Mammary microvascular endothelial cell (primary cell): ENCODE measurements at places on chromosomes 3 and 15. TPM values are rescaled to one million over a fixed set of nuclear protein-coding genes. Genes with fewer than 3 reads are reported as not detected.

RASA2 gene
- total RNA-seq: 8.3 and 14.1 TPM in 2 replicates

DPPA4 gene
- total RNA-seq: not detected in 2 replicates

ATP13A4 gene
- total RNA-seq: 0.07 TPM in 1 of 2 replicates, not detected in the other

FAM98B gene
- 7.7 and 10.4 TPM in 2 replicates for total RNA-seq

NKTR gene
- 15.4 and 18.5 TPM in 2 replicates for total RNA-seq

MYRIP gene
- 3.8 and 4.9 TPM in 2 replicates for total RNA-seq

ACOX2 gene
- not detected in 2 replicates for total RNA-seq

KCNMB3 gene
- 0.33 and 1.4 TPM in 2 replicates for total RNA-seq

LRRC2 gene
- 0.47 and 0.64 TPM in 2 replicates for total RNA-seq

EAF2 gene
- total RNA-seq: 0.60 and 1.3 TPM in 2 replicates

LINGO1 gene
- total RNA-seq: under 0.01 and 0.20 TPM in 2 replicates

EEF1AKMT4 gene
- 3.4 and 4.3 TPM in 2 replicates for total RNA-seq

ZNF385D gene
- 2.2 and 4.5 TPM in 2 replicates for total RNA-seq

RTP4 gene
- 5.5 and 8.3 TPM in 2 replicates for total RNA-seq
